ENCODE measurements at places on chromosomes 13 and 19. TPM values are rescaled to one million over a fixed set of nuclear protein-coding genes. Genes with fewer than 3 reads are reported as not detected.

Gene UPK1A
- 11.5 TPM for polyA plus RNA-seq

Gene HPN
- polyA plus RNA-seq: 0.16 TPM

Gene GPC6
- polyA plus RNA-seq: 0.16 TPM

Gene ABHD13
- 2.3 TPM for polyA plus RNA-seq

Gene DPF1
- polyA plus RNA-seq: 0.06 TPM

Gene PSG7
- polyA plus RNA-seq: not detected

Gene IZUMO1
- polyA plus RNA-seq: 0.39 TPM

Gene PNMA8B
- polyA plus RNA-seq: 0.14 TPM

Measured in esophagus (tissue), 2 donors.